ENCODE measurements at places on chromosomes 4 and X.

DNA sequence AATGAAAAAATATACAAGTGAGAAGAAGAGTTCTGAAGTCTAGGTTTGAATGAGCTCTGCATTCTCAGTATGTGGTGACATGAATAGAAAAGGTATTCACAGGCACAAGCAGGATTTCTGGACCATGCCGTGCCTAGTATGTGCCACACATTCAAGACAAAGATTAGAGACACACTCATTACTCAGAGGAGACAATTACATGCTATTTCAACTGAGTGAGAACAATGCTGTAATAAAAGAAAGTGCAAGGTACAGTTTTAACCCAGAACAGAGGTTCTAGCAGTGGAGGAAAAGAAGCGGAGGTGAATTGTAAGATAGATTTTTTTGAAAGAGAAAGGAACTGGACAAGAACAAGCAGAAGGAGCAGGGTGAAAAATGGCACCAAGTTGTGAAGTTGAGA, 121.0 kb upstream of the RASGEF1B start:
- no peak for DNase-seq

- DNase-seq = no peak
Observed at GRCh38 chr4:126123611-126124325, 809.0 kb downstream of the FAT4 start.

DNA sequence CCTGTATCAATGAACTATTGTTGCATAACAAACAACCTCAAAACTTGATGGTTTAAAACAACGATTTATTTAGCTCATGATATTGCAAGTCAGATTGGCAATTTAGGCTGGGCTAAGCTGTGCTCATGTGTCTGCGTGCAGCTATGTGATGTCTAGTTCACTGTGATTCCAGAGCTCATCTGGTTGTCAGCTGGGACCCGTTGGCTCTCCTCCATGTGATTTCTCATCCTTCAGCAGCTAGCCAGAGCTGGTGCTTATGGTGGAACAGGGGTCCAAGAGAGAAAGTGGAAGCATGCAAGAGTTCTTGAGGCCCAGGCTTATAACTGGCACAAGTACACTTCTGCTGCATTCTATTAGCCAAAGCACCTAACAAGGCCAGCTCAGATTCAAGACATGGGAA, 28.8 kb upstream of the TRPC3 start:
- no peak for DNase-seq

DNA sequence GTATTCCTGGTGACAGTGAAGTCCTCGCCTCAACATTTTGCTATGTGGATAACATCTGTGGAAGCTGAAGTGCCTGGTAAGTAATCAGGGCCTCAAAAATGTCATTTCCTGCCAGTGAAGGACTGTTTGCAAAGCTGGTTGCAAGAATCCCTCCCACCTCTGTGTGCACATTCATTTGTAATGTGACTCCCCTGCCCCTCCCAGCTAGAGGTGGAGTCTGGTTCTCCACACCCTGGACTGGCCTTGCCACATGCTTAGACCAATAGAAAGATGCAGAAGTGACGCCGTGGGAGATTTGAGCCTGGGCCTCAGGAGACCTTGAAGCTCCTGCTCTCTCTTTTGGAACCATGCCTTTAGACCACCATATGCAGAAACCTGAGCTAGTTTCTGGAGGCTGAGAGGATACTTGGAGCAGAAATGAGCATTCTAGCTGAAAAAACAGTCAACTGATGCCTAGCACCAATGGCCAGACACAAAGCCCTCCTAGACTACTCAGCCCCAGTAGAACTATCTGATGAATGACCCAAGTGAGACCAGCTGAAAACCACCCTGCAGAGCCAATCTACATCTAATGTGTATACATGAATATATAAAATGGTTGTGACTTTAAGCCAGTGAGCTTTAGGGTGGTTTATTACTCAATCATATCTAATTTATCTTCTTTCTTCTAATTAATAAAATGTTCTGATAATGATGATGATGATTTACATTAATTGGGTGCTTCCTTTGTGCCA, 47.8 kb upstream of the CRMP1 start:
- no peak for DNase-seq

DNA sequence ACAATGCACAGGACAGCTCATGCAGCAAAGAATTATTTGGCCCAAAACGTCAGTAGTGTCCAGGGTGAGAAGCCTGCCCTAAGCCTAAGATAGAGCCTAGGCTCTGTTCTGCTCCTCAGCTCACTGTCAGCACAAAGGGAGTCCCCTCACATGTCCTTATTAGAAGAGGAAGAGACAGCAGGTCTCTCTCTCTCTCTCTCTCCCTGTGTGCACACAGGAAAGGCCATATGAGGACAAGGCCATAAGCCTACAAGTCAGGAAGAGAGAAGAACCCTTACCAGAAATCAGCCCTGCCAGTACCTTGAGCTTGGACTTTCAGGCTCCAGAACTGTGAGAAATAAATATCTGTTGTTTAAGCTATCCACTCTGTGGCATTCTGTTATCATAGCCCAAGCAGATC, 20.4 kb downstream of the FAM184B start:
- no peak for DNase-seq

GRCh38 chrX:97322401-97322800, 438.7 kb downstream of the RPA4 start:
- no peak for DNase-seq

DNA sequence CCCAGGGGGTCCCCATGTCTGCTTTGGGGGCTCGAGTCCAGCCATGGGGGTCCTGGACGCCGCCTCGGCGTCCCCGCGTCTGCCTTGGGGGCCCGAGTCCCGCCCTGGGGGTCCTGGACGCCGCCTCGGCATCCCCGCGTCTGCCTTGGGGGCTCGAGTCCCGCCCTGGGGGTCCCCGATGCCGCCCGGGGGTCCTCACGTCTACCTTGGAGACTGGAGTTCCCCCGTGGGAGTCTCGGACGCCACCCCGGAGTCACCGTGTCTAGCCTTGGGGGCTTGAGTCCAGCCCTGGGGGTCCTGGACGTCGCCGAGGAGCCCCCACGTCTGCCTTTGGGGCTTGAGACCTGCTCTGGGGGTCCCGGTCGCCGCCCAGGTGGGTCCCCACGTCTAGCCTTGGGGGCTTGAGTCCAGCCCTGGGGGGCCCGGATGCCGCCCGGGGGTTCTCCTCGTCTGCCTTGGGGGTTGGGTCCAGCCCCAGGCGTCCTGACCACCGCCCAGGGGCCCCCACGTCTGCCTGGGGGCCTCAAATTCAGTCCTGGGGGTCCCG, 1.1 kb upstream of the GTPBP6 start:
- no peak for DNase-seq

DNA sequence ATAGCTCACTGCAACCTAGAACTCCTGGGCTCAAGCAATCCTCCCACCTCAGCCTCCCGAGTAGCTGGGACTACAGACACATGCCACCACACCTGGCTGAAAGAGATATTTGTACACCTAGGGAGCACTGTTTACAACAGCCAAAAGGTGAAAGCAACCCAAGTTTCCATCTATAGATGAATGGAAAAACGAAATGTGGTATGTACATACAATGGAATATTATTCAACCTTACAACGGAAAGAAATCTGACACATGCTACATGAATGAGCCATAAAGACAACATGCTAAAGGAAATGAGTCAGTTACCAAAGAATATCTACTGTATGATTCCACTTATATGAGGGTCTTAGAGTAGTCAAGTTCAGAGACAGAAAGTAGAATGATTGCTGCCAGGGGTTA, 52.2 kb downstream of the ABCG2 start:
- no peak for DNase-seq

- DNase-seq = no peak
Observed at GRCh38 chr4:139123910-139124309, 53.1 kb downstream of the ELF2 start.

DNA sequence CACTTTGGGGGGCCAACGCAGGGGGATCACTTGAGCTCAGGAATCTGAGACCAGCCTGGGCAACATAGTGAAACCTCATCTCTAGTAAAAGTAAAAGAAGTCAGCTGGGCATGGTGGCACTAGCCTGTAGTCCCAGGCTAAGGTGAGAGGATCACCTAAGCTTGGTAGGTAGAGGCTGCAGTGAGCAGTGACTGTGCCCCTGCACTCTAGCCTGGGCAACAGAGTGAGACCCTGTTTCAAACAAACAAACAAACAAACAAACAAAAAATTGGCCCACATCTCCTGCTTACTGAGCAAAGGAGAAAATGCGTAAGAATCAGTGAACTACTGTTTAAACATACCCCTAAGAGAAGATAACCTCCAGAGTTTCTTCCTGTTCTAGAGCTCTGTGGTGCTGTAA, 85.3 kb downstream of the FRYL start:
- no peak for DNase-seq

GRCh38 chr4:76606645-76607265, 171.7 kb downstream of the SHROOM3 start:
- no peak for DNase-seq

DNA sequence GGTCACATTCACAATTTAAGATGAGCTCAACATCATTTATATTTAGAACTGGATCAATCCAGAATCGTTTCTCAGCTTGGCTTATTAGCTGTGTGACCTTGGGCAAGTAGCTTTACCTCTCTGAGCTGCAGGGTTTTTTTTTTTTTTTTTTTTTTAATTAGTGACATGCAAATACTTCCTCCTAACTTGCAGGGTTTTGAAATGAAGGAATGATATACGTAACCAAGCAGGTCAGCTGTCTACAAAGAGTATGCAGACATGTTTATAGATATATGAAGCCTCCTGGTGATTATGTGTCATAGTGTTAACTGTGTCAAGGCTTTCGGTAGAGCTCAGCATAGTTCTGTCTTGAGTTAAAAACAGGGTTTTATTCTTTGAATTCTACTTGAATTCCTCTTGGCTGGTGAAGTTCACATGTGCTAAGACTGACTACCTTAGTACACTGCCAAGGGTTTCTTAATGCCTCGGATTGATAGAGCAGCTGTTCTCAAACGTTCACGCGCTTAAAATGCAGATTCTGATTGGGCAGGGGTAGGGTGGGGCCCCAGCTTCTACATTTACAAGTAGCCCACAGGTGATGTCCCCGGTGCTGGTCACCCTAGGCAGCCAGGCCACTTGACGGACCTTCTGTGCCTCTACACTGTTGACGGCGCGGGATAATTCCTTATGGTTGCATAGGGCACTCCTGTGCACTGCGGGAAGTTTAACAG, 654 bp upstream of the STS start:
- peak; percentile 24 for DNase-seq

- DNase-seq = no peak
Observed at GRCh38 chrX:138847930-138848329, 136.4 kb upstream of the FGF13 start.

DNA sequence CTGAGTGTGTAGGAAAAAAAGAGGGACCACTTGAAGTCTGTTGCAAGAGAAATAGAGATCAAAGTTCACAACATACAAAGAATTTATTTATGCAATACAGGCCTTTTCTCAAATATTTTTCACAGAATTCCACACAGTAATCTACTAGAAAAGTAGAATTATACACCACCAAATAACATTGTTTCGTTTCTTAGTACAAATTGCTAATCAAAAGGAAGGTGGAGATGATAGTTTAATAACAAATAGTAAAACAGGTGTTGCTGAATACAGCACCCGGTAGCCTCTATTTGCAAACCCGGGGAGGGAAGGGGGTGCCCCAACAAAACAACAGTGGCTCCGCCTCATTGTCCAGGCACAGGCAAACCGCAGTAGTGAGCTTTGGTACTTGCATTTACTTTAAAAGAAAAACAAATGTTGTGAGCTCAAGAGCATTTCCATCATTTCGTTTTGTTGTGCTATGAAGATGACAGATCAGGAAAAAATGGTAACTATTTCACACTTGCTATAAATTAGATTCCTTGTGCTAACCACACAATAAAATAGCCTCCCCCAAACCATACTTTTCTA, 186.4 kb downstream of the DCLK2 start:
- DNase-seq = no peak

- no peak for DNase-seq
Observed at GRCh38 chr4:48813964-48814363, 16.9 kb upstream of the OCIAD1 start.

DNA sequence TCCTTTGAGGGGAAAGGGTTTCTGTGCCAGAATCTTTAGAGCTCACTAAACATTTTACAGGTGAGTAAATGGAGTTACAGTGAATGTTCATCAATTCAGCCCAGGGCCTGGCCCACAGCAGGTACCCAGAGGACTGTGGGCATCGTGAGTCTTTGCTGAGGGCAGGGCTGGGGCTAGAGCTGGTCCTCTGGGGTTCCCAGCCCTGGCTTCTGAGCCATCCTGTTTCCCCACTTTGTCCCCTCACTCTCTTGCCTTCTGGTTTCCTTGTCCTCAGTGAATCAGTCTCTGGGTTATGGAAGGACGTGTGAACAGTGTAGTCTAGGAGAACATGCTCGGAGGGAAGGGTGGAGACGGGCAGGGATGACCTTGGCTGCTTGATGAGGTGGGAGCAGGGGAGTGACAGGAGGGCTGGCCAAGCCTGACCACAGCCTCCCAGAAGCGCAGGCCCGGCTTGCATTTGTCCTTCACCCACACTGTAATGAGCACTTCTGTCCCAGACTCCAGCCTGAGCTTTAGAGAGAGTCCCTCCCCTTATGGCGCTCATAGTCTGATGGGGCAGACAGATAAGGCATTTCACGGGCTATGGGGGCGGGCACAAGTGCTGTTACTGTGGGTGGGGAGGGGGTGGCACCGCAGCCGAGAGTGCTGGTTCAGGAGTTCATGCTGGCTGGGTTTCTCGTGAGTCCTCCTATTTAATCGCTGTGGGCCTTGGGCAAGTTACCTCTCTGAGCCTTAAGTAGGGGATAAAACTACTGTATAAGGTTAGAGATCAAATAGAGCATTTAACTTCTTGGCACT, 17.3 kb downstream of the TBC1D14 start:
- DNase-seq = peak; percentile 58

GRCh38 chr4:82097504-82097903, 276.3 kb downstream of the HNRNPD start:
- DNase-seq = peak; percentile 46
